AG04450 (cell line): ENCODE measurements at places on chromosomes 3 and 15.
A peak's percentile ranks its signal among the peaks of the same experiment; 100 is the strongest.

DNA sequence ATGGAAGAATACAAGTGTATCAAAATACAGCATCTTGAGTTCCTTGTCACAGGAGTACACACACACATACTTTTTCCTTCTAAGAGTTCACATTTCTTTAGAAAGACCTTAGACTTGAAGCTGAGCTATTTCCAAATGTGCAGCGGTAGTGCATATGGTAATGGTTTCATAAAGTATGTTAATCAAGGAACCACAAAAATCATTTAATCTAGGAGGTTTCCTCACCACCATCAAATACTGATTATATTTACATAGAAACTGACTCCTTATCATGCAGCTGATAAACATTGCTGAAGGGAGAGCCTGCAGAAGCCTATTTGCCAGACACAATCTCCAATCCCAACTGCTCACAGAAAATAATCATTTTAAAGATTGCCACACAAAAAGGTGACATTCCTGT lies 40.0 kb upstream of the KBTBD8 start:
- DNase-seq: no peak

GRCh38 chr3:116927918-116928317 lies 218.3 kb downstream of the TUSC7 start:
- no peak for DNase-seq

DNA sequence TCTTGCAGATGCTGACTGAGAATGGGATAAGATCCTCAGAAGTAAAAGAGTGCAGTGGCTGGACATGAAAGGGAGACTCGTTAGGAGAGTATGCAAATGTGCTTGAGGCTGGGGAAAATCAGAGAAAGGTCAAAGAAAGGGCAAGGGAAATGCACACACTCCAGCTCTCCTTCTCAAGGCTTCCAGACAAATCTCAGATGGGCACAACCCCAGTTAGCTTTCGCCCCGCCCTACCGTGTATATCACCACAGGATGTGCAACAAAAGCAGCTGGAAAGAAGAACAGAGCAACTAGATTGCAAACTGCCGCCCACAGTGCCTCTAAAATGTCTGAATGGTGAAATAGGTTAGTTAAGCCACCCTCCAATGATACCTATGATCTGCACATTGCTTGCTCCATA lies 63.9 kb downstream of the CERS3 start:
- DNase-seq: no peak

DNA sequence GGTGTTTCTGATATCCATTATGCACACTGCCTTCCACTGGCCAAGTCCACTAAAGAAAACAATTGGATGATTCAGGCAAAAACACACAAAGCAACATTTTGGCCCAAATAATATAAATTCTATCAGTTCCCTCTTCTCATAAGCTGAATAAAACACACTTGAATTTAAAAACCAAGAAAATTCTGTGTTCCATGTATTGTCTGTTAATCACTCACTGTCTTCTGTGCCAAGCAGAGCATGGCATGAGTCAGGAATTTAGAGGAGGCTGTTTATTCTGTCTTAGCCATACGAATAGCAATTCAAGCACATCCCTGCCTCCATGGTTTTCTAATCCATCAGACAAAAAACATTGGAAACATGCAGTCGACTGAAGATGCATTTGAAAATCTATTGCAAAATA lies 215.6 kb upstream of the UMPS start:
- no peak for DNase-seq

DNA sequence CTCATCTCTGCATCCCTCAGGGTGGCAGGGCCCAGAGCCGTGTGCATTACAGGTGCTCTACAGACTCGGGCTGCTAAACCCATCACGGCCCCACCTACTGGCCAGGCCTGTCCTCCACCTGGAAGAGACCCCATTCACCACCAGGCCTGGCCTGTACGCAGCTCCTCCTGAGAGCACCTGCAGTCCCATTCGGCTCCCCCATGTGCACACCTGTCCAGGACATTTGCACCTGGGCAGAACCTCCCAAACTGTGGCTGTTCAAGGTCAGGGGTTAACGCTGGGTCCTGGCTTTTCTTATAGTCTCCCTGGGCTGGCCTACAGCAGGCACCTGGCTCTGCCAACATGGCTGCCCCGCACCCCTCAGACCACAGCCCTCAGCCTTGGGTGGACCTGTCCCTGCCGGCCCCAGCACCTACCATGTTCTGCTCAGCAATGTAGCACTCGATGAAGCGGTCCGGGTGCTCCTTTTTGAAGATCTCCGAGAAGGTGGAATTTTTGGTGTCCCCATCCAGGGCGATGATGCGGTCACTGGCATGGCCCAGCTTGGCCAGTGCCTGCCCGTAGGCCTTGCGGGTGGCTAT lies 25.7 kb downstream of the TKT start:
- DNase-seq: no peak

DNA sequence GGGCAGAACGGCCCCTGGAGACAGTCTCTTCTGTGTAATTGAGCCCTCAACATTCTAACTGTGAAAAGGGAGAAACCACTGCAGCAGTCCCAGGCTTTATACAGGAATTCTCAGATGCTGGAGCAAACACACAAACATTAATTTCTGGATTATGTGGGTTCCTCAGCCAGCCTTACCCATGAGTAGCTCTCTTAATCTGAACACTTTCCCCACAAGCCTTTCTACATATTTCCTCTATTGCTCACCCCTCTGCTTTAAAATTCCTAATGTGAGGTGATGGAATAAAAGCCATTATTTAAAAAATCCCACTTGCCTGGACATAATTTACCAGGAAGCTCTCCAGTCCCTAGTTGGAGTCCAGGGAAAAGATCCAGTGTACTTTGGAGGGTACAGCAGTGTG lies 139.0 kb downstream of the CTNNB1 start:
- DNase-seq: no peak

DNA sequence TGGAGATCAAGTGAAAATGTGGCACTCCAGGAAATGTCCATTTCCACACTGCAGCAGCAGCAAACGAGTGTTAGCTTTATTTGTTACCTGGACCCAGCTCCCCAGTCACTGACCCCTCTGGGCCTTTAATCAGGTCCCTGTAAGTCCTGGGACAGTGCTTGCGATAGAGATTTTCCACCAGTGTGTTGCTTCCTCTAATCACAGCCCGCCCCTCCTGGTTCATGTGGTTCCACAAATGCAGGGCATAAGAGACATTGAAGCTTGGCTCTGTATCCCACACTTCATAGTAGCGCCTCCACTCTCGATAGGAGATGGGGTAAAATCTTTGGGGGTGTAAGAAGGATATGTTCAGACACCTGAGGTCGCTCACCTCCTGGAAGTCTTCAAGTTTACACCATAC lies 8.0 kb downstream of the A4GNT start:
- DNase-seq: no peak

- DNase-seq: peak; percentile 63
These were observed 154.1 kb downstream of the TJP1 start for GRCh38 chr15:29668120-29668602.

DNA sequence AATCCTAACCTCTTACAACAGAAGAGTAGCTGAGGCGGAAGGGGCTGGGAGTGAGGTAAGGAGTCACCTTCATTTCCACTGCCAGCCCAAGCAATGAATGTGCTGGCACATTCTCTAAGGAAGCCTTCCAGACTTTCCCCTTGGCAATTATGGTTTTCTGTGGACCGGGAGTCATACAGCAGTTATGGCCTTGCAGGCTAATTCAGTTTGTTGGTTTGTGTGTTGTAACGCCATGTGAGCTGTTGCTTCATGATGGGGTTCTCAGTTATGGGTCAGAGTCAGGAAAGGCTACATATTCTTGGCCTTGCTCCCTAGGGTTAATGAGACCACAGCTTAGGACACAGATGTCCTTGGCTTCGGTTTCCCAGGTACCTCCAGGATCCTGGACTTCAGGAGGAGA lies 137.0 kb downstream of the ADAMTS17 start:
- no peak for DNase-seq

DNA sequence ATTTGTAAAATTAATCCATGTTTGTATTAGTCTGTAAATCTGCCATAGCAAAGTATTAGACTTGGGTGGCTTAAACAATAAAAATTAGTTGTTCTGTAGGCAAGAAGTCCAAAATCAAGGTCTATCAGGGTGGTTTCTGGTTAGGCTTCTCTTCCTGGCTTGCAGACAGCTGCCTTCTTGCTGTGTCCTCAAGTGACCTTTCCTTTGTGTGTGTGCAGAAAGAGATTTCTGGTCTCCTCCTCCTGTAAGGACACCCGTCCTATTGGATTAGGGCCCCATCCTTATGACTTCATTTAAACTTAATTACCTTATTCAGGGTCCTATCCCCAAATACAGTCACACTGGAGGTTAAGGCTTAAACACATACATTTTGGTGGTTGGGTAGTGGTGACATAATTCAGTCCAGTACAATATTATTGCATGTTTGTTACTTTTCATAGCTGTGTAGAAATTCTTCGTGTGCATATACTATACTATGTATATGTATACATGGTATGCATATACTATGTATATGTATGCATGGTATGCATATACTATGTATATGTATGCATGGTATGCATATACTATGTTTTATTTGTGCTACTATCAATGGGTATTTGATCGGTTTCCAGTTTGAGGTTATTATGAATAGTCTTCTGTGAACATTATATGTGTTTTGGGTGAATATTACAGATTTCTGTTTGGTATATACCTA lies 57.9 kb upstream of the RNU6-1 start:
- DNase-seq: no peak

DNA sequence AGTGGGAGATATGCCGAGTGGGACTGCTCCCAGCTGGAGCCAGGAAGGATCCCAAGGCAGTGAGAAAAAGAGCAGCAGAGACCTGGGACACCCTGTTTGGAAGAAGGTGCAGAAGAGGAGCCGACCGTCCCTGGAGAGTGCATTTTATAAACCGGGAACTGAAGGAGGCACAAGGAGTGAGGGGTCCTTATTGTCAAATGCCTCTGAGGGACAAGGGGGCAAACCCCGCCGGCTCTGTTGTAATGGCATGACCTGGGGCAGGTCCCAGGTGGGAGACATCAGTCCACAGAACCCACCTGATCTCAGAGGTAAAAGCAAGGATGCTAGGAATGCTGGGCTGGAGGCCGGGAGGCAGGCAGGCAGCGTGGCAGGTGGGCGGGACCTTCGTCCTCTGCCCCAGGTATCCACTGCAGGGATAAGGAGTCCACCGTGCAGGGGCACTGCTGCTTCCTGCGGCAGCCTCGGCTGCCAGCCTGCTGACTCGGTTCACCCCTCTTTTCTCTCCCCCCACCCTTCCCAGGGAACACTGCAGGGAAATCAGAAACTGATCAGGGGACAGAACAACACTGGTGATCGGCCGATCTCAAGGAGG lies 26.9 kb downstream of the ADAMTS17 start:
- DNase-seq: no peak

- no peak for DNase-seq
These were observed 301.3 kb upstream of the NR2F2 start for GRCh38 chr15:96029172-96029571.

DNA sequence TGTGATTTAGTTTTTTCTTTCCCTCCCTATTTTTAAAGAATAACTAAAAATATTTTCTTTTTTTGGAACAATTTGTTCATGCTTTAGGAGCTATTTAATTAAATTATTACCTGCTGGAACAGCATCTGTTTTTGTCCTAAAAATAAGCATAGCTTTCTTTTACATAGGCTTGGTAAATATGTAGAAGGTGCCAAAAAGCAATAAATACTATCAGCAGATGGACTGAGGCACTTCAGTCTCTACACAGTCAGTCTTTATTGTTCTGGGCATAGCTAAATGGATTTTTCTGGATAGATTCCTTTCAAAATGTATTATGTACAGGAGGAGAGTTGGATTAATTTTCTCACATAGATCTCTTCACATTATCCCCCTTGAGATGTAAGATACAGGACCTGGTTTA lies 223.5 kb downstream of the NAALADL2 start:
- DNase-seq: no peak

GRCh38 chr3:160784853-160785252 lies 28.8 kb downstream of the PPM1L start:
- DNase-seq: no peak

- no peak for DNase-seq
These were observed 184.7 kb downstream of the PLCH1 start for GRCh38 chr3:155560135-155560534.

DNA sequence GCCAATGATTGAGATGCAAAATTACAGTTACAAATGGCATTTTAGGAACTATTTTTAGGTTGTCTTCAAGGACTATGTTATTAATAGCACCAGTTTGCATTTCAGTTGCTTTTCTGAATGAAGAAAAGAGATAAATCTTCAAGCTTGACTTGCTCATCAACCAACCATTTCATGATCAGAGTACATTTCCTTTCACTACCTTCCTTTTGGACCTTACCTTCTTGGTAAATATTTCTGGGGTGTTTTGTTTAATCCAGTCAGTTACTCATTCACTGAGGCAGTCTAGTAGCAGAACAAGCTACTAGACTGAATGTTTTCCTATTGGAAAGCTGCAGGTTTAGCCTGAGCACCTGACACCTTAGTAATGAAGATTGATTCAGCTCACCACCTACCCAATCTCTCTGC lies 8.2 kb downstream of the SLC27A2 start:
- no peak for DNase-seq

- DNase-seq: no peak
These were observed 317.3 kb upstream of the NAALADL2 start for GRCh38 chr3:174541708-174542315.
